Stomach (tissue), 19 donors: ENCODE measurements at places on chromosomes 4 and X. TPM values are rescaled to one million over a fixed set of nuclear protein-coding genes. Genes with fewer than 3 reads are reported as not detected.

Gene SORCS2
- 0.15 TPM for polyA plus RNA-seq

Gene TGIF2LX
- polyA plus RNA-seq, result not detected

Gene ZAR1
- not detected for polyA plus RNA-seq

Gene NUDT10
- polyA plus RNA-seq, result 2.2 TPM

Gene RHOXF2B
- not detected for polyA plus RNA-seq

Gene INTS6L
- polyA plus RNA-seq, result 9.4 TPM

Gene NLGN4X
- polyA plus RNA-seq, result 0.38 TPM

Gene GYPB
- polyA plus RNA-seq, result not detected

Gene ARMCX5
- polyA plus RNA-seq, result 5.1 TPM

Gene FRMD7
- polyA plus RNA-seq, result not detected

Gene ETDA
- polyA plus RNA-seq, result not detected

DNA sequence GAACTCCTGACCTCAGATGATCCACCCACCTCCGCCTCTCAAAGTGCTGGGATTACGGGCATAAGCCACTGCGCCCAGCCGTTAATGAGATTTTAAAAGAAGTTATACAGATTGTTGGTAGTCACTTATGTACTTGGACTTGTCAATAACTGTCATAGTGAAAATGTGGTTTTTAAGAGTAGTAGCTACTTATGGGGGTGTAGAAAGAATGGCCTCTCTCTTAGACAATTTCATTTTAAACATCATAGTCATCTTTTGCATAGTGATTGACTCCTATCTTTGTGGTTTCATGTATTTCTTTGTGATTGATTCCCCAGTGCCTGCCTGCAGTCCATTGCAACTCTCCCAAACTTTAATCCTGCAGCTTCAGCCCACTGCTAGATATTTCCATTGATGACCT lies 17.4 kb downstream of the FAM199X start:
- no peak overlapping the region for H3K27ac ChIP-seq
- no peak for DNase-seq
- peaks cover 6% of the 10 kb centered on the region for H3K36me3 ChIP-seq
- H3K4me3 ChIP-seq, result no peak overlapping the region

- no peak for DNase-seq
- H3K27me3 ChIP-seq, result no peaks in the 10 kb centered on the region
- H3K36me3 ChIP-seq, result no peaks in the 10 kb centered on the region
- H3K27ac ChIP-seq, result no peak overlapping the region
- H3K4me3 ChIP-seq, result no peak overlapping the region
Observed at GRCh38 chr4:13399257-13399656, 84.9 kb downstream of the RAB28 start.

- H3K4me3 ChIP-seq, result no peak overlapping the region
- H3K27me3 ChIP-seq, result no peaks in the 10 kb centered on the region
- no peaks in the 10 kb centered on the region for H3K4me1 ChIP-seq
- DNase-seq, result no peak
- H3K36me3 ChIP-seq, result no peaks in the 10 kb centered on the region
- no peak overlapping the region for H3K27ac ChIP-seq
Observed at GRCh38 chrX:29257521-29257920, 670.3 kb downstream of the IL1RAPL1 start.

GRCh38 chrX:129678614-129679195 lies 23.9 kb upstream of the APLN start:
- peak; percentile 38 for DNase-seq
- H3K36me3 ChIP-seq, result no peaks in the 10 kb centered on the region
- peak overlapping the region; percentile 43 for H3K4me3 ChIP-seq
- no peaks in the 10 kb centered on the region for H3K27me3 ChIP-seq

GRCh38 chr4:7444731-7445130 lies 10.0 kb upstream of the PSAPL1 start:
- H3K4me3 ChIP-seq, result no peak overlapping the region
- H3K36me3 ChIP-seq, result no peaks in the 10 kb centered on the region
- no peaks in the 10 kb centered on the region for H3K4me1 ChIP-seq

DNA sequence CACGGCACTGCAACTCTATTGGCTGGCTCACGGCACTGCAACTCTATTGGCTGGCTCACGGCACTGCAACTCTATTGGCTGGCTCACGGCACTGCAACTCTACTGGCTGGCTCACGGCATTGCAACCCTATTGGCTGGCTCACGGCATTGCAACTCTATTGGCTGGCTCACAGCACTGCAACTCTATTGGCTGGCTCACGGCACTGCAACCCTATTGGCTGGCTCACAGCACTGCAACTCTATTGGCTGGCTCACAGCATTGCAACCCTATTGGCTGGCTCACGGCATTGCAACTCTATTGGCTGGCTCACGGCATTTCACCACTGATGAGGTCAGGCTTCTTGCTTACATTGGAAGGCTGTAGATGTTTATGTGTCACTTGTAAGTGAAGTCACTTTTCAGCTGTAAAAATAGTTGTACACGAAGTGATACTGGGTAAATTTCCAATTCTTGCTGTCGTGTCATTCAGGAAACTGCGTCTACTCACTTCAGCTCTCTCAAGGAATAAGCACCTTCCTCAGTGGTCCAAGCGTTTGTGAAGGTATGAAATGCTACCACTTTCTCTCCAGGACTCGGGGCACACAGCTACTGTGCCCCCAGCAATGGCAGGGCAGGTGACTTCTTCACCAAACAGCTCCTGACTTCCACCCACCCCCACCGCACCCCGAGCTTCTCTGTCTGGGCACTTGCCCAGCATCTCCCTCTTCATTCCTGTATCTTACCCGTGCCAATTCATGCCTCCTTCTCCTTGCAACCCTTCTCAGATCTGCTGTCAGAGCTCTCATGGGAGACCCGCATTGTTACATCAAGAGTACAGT lies 141.3 kb downstream of the AFAP1 start:
- peaks cover 22% of the 10 kb centered on the region for H3K36me3 ChIP-seq
- H3K27ac ChIP-seq, result no peak overlapping the region
- DNase-seq, result no peak
- no peaks in the 10 kb centered on the region for H3K4me1 ChIP-seq
- H3K4me3 ChIP-seq, result no peak overlapping the region

- H3K27me3 ChIP-seq, result no peaks in the 10 kb centered on the region
- no peak overlapping the region for H3K27ac ChIP-seq
- H3K4me3 ChIP-seq, result no peak overlapping the region
- no peak for DNase-seq
- no peaks in the 10 kb centered on the region for H3K36me3 ChIP-seq
- H3K4me1 ChIP-seq, result no peaks in the 10 kb centered on the region
Observed at GRCh38 chrX:151902813-151903591, 9.7 kb upstream of the MAGEA4 start.

DNA sequence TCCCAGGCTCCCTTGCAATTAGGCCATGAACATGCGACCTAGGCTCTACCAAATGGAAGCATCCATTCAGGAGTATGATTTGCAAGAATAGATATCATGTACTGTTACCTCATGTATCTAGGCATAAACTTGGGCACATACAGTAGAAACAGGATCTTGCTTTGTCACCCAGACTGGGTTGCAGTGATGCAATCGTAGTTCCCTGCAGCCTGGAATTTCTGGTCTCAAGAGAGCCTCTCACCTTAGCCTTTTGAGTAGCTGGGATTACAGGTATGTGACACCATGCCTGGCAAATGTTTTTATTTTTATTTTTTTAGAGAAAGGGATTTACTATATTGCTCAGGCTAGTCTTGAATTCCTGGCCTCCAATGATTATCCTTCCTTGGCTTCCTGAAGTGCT lies 994.2 kb downstream of the ADGRL3 start:
- H3K27me3 ChIP-seq, result no peaks in the 10 kb centered on the region
- no peak overlapping the region for H3K4me3 ChIP-seq
- no peaks in the 10 kb centered on the region for H3K4me1 ChIP-seq
- no peak overlapping the region for H3K27ac ChIP-seq

GRCh38 chrX:56029691-56030090 lies 202.5 kb upstream of the KLF8 start:
- H3K4me1 ChIP-seq, result no peaks in the 10 kb centered on the region
- H3K36me3 ChIP-seq, result no peaks in the 10 kb centered on the region
- no peaks in the 10 kb centered on the region for H3K27me3 ChIP-seq
- no peak overlapping the region for H3K4me3 ChIP-seq
- no peak overlapping the region for H3K27ac ChIP-seq
- DNase-seq, result no peak

DNA sequence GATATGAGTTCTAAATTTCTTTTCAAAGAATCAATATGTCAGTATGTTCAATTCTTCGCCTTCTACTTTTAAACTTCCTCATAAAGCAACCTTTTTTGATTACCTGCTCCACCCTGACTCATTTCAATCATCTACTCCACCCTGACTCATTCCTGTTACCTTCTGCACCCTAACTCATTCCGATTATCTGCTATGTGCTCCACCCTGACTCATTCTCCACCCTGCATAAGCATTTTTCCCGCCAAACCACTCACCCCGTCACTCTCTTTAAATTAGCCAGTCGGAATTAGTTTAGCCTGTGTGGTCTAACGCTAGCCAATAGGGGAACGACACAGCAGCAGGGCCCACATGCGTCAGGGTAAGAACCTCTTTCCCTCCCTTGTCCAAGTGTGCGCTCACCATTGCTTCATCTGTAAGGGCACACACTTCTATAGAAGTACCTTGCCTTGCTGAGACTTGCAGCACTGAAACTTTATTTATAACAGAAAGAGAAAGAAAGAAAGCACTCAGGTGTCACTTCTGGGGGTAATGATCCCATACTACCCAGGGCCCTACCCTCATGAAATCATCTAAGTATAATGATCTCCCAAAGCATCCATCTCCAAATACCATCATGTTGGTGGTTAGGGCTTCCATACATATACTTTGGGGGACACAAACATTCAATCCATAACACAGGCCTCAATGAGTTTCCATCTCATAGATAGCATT lies 875.2 kb downstream of the RAPGEF2 start:
- H3K4me3 ChIP-seq, result no peak overlapping the region
- no peaks in the 10 kb centered on the region for H3K36me3 ChIP-seq
- H3K27ac ChIP-seq, result no peak overlapping the region
- H3K4me1 ChIP-seq, result no peaks in the 10 kb centered on the region
- DNase-seq, result no peak

DNA sequence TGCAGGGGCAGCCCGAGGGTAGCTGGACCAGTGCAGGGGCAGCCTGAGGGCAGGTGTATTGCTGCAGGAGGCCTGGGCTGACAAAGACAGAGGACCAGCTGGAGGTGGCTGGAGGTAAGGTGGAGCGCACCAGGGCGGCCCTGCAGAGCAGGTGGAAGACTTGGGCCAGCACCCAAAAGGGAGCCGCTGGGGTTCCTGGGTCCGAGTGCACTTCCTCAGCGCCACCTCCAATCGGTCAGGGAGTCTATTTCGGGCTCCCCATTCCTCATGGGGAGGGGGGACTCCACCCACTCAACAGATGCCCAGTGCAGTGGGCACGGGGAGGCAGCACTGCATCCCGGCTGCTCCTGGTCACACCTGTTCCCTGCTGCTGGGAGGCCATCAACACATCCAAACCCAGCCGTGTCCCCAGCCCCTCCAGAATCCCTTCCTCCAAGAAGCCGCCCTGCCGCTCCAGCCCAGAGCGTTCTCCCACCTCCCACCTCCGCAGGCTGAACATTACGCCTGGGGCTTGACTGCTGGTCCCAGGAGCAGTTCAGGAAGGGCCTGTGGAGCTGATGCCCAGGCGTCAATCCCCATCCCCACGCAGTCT lies 1.5 kb downstream of the LRPAP1 start:
- peak overlapping the region; percentile 76 for H3K4me3 ChIP-seq
- H3K27me3 ChIP-seq, result no peaks in the 10 kb centered on the region
- H3K36me3 ChIP-seq, result peaks cover 39% of the 10 kb centered on the region
- H3K4me1 ChIP-seq, result peaks cover 44% of the 10 kb centered on the region

GRCh38 chrX:20042221-20042620 lies 51.4 kb upstream of the BCLAF3 start:
- no peaks in the 10 kb centered on the region for H3K27me3 ChIP-seq
- no peaks in the 10 kb centered on the region for H3K4me1 ChIP-seq
- no peak for DNase-seq
- H3K36me3 ChIP-seq, result no peaks in the 10 kb centered on the region

DNA sequence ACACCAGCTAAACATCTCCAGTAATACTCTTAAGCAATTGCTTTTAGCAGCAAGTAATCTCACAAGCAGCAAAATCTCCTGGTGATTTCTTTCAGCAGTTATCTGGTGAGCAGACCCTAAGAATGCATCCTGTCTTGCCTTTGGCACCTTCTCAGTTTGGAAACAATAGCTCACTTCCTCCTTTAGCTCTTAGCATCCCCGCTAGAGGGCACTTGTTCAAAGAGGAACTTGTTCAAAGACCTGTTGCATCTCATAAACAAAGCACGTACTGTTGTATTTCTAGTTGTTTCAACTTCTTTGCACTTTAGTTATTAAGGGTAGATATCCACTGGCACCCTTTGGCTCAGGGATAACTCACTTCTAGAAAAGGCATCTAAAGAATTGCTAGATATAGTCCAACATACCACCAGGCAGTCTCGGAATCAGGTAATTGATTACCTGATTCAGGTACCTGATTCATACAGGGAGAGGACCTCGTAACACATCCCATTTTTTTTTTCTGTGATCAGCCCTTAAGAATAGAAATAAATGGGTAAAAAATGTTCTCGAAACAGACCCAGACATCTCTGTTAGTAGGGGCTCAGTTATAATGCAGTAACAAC lies 81.9 kb upstream of the QRFPR start:
- no peak overlapping the region for H3K4me3 ChIP-seq
- H3K36me3 ChIP-seq, result no peaks in the 10 kb centered on the region
- DNase-seq, result peak; percentile 31
- H3K4me1 ChIP-seq, result no peaks in the 10 kb centered on the region
- H3K27ac ChIP-seq, result no peak overlapping the region

DNA sequence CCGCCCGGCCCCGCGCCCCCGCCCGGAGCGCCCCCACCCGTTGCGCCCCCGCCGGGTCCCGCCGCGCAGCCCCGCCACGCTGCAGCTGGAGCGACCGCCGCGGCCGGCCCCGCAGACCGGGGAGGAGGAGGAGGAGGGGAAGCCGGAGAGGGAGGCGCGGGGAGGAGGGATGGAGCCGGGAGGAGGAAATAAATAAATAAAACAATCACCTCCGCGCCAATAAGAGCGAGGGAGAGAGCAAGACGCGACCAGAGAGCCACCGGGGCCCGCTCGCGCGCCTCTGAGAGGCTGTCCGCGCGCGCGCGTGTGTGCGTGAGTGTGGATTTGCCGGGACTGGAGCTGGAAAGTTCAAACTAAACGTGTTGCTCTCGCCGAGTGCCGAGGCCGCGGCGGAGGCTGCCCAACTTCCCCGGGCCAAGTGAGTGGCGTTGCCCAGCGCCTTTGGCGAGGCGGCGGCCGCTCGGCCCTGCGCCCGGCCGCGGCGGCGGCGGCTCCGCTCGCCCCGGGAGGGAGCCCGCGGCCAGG lies 2184.4 kb upstream of the TENM3 start:
- H3K36me3 ChIP-seq, result no peaks in the 10 kb centered on the region
- H3K27ac ChIP-seq, result no peak overlapping the region
- H3K27me3 ChIP-seq, result peaks cover 30% of the 10 kb centered on the region
- peak overlapping the region; percentile 43 for H3K4me3 ChIP-seq
- no peak for DNase-seq

- no peak overlapping the region for H3K27ac ChIP-seq
- no peaks in the 10 kb centered on the region for H3K36me3 ChIP-seq
- no peak for DNase-seq
Observed at GRCh38 chr4:108371282-108371681, 202.6 kb upstream of the LEF1 start.

DNA sequence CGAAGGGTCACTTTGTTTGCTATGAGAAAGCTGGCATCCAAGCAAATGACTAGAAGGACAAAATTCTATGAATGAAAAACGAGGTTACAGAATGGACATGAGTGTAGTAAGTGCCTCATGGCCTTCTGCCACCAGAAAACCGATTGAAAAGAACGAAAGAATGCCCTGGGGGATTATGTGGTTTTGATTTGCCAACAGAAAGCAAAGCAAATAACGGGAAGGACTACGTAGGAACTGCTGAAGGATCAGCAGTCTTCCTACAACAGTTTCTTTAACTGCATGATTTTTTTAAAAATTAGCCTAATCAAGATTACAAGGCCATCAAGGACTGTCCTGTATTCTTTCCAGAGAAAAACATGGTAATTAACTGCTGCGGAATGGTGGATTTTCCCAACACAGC lies 50.6 kb downstream of the NRK start:
- no peaks in the 10 kb centered on the region for H3K27me3 ChIP-seq
- H3K4me3 ChIP-seq, result no peak overlapping the region
- H3K27ac ChIP-seq, result no peak overlapping the region
- no peaks in the 10 kb centered on the region for H3K4me1 ChIP-seq
- H3K36me3 ChIP-seq, result no peaks in the 10 kb centered on the region
